ENCODE measurements at places on chromosomes 1 and 21. TPM values are rescaled to one million over a fixed set of nuclear protein-coding genes. Genes with fewer than 3 reads are reported as not detected.

DNA sequence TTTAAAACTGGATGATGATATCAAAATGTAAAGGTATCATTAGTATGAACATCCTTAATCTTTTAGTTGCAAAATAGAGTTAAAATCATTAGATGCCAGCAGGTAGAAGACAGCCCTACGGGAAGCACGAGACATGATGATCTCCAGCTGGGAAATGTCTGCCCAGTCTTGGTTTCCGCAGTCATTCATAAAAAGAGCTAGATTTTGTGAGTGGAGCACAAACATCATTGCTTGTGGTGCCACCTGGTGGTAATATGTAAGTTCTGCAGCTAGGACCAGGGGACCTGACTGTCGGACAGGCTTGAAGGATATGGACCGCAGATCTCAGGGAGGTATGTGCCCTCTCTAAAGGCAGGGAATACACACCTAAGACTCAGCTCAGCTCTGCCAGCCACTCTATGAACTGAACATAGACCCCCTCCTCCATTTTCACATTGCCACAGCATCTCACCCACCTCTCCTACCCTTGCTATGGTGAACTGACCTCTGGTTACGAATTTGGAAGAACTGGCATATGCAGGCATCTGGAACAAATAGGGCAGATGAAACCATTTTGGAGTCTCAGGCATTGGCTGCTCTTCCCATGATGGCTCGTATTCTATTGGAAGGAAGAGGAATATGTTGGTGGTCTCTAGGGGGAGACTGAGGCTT, 9.2 kb downstream of the FCMR start:
- peak; percentile 84 for DNase-seq

DNA sequence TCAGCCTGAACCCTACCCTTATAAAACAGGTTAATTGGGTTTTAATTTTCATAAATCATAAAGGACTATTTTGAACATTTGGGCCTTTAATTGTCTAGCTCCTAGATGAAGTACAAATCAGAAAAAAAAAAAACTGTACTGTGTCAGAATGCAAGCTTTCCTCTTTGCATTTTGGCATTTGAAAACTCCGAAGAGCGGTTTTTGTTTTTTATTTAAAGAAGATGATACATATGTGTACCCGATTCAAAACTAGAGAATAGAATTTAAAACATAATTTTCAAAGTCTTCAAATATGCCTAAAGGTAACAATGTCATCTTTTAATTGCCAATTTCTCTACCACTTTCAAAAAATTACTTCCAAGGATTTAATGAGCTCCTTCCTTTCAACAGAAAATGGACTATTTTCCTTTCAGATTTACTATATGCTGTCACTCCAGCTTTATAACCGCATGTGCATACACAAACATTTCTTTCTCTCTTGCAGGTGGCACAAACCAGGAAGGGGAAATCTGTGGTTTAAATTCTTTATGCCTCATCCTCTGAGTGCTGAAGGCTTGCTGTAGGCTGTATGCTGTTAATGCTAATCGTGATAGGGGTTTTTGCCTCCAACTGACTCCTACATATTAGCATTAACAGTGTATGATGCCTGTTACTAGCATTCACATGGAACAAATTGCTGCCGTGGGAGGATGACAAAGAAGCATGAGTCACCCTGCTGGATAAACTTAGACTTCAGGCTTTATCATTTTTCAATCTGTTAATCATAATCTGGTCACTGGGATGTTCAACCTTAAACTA, 33.7 kb downstream of the MRPL39 start:
- no peak for DNase-seq

- DNase-seq, result no peak
Observed at GRCh38 chr1:160451119-160451858, 50.9 kb downstream of the VANGL2 start.

The FMO5 gene
- 6.4 TPM for total RNA-seq

- peak; percentile 96 for DNase-seq
Observed at GRCh38 chr1:54581621-54582035, 33.6 kb downstream of the ACOT11 start.

GRCh38 chr1:25090707-25091422, 141.4 kb downstream of the SYF2 start:
- DNase-seq, result no peak

- no peak for DNase-seq
Observed at GRCh38 chr1:11180342-11180744, 8.8 kb upstream of the ANGPTL7 start.

GRCh38 chr1:14521622-14522021, 76.9 kb upstream of the KAZN start:
- DNase-seq, result no peak

DNA sequence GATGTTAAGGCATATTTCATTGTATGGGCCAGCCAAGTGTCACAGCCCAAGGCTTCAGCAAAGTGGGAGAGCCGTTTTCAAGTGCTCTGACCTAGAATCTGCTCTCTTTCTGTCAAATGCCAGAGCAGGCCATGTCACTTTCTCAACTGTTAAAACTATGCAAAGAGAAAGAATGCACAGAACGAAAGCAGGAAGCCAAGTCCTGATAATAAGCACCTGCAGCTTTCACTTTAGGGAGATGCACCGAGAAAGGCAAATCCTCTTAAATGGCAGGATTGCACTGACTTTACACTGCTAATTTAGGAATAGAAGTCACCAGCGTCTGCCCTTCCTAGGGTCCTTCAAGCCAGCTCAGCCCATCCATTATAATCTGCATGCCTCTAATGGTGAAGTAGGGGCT, 49.2 kb upstream of the NTPCR start:
- DNase-seq, result no peak

The TRIM17 gene
- 21.4 TPM for total RNA-seq

Data from testis (tissue), 5 donors.